Chondrocyte (in vitro differentiated cells): ENCODE measurements at places on chromosomes 2 and 18. TPM values are rescaled to one million over a fixed set of nuclear protein-coding genes. Genes with fewer than 3 reads are reported as not detected.

ALKAL2 gene
- total RNA-seq = 150 to 164 TPM (median 154 TPM) in 3 replicates

DNA sequence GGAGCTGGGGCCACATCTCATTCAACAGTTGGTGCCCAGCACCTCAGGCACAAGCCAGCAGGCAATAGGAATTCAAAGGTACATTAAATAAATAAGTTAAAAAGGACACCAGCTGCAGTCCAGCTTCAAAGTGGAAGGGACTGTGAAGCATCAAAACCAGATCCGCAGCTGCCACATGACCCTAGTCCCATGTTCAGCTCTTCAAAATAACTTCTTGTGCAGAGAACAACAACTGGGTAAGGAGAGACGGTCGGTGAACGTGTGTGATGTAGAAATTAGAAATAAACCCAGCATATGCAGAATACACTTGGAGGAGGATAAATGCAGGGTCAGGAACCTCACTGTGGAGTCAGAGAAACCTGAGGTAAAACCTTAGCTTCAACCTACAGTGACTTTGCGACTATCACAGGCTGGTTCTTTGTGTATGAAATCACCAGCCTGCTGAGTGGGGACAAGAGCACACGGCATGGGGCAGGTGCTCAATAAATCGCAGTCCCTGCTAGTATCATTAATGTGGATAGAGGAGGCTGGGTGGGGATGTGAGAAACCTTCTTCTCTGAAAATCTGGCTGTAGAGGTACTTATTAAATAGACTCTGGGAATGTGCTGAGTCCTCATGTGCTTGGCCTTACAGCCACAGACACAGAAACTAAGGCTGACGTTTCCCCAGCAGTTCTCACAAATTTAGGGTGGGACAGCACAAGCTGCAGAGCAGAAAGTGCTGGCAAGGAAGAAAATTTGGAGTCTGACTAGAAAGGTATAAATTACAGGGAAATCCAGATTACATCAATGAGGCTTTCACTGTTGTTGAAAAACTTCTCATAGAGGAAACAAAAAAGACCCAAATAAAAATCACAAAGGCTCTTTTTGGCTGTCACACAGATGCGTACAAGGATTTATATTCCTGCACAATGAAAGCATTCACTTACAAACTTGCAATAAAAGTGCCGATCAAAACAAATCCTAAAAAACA, 20.7 kb downstream of the FBXO15 start:
- peaks cover 29% of the 10 kb centered on the region for H3K27me3 ChIP-seq
- no peak overlapping the region for H3K27ac ChIP-seq
- H3K4me1 ChIP-seq = peaks cover 2% of the 10 kb centered on the region
- no peaks in the 10 kb centered on the region for H3K36me3 ChIP-seq
- H3K4me3 ChIP-seq = no peak overlapping the region
- no peak for DNase-seq

LRRTM4 gene
- total RNA-seq = not detected in 3 replicates

FTCDNL1 gene
- 0.34 to 1.2 TPM (median 0.65 TPM) in 3 replicates for total RNA-seq

DNA sequence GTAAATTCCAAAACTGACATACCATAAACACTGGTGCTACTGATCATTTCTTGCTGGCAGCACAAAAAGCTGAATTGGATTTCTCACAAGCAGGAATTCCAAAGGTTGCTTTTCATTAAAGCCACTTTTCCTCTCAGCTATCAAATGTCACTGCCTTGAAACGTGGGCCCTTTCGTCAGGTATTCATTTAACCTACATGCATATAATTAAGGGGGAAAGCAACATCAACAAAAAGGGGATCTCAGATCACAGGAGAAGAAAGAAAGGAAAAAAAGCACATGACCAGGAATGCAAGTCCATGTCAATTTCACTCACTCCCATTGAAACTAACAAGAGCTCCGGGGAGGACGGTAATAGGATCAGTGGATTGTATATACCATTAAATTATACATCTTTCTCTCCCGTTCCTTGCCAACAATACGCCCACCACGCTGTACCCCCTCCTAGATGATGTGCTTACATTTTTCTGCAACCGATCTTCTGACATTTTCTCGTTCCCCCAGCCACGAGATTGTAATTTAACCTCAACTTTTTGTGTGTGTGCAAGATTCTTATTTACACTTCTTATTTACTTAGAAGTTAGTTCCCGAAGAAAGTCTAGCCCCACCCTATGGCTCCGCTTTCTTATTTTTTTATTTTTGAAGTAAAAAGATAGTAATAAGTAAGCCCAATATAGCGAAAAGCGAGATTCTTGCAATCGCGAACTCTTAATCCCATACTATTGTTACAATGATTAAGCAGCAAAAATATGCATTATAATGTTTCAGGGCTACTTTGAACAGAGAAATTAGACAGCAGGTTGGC, 725 bp downstream of the FIGN start:
- H3K27me3 ChIP-seq = no peaks in the 10 kb centered on the region
- peaks cover 33% of the 10 kb centered on the region for H3K4me1 ChIP-seq
- no peak for DNase-seq
- H3K4me3 ChIP-seq = peak overlapping the region; percentile 92
- peak overlapping the region; percentile 99 for H3K27ac ChIP-seq

CD8A gene
- not detected in 3 replicates for total RNA-seq

- no peak overlapping the region for H3K27ac ChIP-seq
- no peaks in the 10 kb centered on the region for H3K4me1 ChIP-seq
- H3K4me3 ChIP-seq = no peak overlapping the region
These were observed 45.6 kb downstream of the RAB27B start for GRCh38 chr18:54873884-54874255.

- peaks cover 7% of the 10 kb centered on the region for H3K27me3 ChIP-seq
- H3K36me3 ChIP-seq = no peaks in the 10 kb centered on the region
- no peak overlapping the region for H3K27ac ChIP-seq
- H3K4me3 ChIP-seq = no peak overlapping the region
- H3K4me1 ChIP-seq = peaks cover 8% of the 10 kb centered on the region
These were observed 58.8 kb upstream of the TTN start for GRCh38 chr2:178865999-178866398.

GRCh38 chr2:98058191-98058975, 28.6 kb upstream of the VWA3B start:
- H3K4me3 ChIP-seq = no peak overlapping the region
- H3K4me1 ChIP-seq = no peaks in the 10 kb centered on the region
- no peak overlapping the region for H3K27ac ChIP-seq
- peaks cover 2% of the 10 kb centered on the region for H3K36me3 ChIP-seq

- DNase-seq = no peak
- no peaks in the 10 kb centered on the region for H3K36me3 ChIP-seq
- H3K4me3 ChIP-seq = no peak overlapping the region
These were observed 274.3 kb downstream of the PRKCE start for GRCh38 chr2:45925636-45926366.
